ENCODE measurements at places on chromosomes 1 and 21.

GRCh38 chr1:8660411-8660828 lies 157.0 kb downstream of the RERE start:
- DNase-seq: no peak

GRCh38 chr1:175171036-175171913 lies 21.3 kb downstream of the KIAA0040 start:
- DNase-seq: no peak

- DNase-seq: no peak
Measured at GRCh38 chr1:175287849-175288248, 95.3 kb upstream of the KIAA0040 start.

DNA sequence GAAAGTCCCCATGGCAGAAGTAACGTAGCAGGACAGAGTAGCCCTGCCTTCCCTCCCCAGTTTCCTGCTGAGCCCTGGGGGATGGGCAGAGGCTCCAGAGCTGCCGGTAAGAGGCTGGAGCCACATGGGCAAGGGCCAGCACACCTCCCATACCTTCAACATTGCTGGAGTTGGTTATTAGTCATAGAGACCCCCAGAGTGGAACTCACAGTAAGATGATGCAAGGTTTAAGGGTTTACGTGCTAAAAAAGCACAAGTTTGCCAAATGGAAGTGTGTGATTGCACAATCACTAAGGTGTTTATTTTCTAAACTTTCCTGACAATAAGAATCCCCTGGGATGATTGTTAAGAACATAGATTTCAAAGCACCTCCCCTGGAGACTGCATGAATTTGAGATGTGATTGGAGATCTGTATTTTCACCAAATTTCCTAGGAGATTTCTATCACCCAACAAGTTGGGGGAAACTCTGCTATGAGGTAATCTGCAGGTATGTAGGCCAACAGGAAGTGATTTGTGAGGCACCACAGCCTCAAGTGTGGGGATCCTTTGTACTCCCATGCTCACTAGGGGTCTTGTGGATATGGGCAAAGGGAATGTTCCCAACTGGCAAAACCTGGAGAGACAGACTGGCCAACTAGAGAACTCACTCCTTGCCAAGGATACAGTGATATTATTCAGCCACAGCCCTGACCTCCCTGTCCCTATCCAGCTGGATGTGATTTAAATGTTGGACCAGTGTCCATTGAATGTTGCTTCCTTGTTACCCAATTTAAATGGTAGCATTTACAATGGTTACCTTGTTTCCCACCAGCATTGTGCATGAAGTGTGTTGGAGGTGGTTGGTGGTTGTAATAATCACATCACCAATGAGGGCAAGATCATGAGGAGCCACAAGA lies 37.1 kb upstream of the CSF1 start:
- DNase-seq: no peak

- DNase-seq: no peak
Measured at GRCh38 chr1:35642471-35642955, 1.2 kb upstream of the PSMB2 start.
